Stimulated activated CD4-positive, alpha-beta T cell treated with anti-CD3 and anti-CD28 coated beads, Interleukin-1b, Interleukin-23, amount 100 ng/mL, for 1 hour (primary cell): ENCODE measurements at places on chromosomes 2 and 18.

GRCh38 chr2:220273082-220273481 is 645.7 kb downstream of the SLC4A3 start:
- DNase-seq: no peak

GRCh38 chr2:164967781-164968228 is 12.5 kb upstream of the SLC38A11 start:
- no peak for DNase-seq

GRCh38 chr18:58009166-58009565 is 34.9 kb upstream of the NEDD4L start:
- DNase-seq: no peak

GRCh38 chr2:110971811-110972210 is 148.9 kb upstream of the BCL2L11 start:
- no peak for DNase-seq

DNA sequence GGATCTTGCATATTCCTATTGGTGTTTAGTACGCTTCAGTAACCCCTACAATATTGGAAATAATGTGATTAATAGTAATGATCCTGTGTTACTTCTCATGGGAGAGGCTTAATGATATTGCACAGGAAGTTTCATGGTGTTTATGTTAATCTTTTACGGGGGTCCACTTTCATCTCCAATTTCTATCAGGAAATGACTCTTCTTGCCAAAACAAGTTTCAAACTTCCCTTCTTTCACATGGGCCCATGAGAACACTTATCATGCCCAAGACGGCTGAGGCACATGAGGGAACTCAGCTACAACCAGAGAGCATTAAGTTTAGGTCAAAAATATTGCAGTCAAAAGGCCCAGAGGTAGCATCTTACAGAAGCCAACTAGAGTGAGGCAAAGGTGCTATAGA is 7.6 kb downstream of the ERBB4 start:
- DNase-seq: no peak

GRCh38 chr2:158650646-158651357 is 144.3 kb upstream of the DAPL1 start:
- DNase-seq: no peak

GRCh38 chr2:158777077-158777476 is 18.0 kb upstream of the DAPL1 start:
- no peak for DNase-seq

DNA sequence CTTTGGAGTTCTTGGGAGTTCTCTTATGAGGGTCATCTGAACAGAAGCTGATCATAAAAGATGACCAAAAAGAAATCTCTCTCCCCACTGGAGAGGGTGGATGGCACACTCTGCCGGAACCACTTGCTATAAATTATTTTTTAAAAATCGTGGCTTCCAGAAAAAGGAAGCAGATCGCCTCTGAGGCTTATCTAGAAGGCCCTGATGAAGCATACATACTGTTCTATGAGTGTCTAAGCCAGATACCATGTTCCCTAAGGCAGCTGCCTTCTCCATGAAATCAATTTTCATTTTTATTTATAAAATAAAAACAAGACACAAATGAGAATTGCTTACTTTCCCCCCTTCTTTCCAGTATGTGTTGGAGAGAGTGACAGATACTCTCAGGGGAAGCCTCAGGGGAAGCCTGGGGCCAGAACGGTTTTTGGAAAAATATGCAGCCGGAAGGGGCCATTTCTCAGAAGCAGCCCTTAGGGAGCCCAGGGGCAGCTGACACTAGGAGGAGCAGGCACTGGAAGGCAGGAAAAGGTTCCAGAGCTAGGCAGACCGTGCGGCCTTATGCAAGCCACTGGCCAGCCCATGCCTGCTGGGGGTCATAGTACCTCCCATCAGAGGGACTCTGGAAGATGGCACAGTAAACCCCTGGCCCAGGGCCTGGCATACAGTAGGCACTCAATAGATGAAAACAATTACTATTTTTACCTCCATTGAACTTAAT is 130.6 kb downstream of the CABLES1 start:
- no peak for DNase-seq

GRCh38 chr2:9538000-9538507 is 17.6 kb downstream of the ADAM17 start:
- no peak for DNase-seq

DNA sequence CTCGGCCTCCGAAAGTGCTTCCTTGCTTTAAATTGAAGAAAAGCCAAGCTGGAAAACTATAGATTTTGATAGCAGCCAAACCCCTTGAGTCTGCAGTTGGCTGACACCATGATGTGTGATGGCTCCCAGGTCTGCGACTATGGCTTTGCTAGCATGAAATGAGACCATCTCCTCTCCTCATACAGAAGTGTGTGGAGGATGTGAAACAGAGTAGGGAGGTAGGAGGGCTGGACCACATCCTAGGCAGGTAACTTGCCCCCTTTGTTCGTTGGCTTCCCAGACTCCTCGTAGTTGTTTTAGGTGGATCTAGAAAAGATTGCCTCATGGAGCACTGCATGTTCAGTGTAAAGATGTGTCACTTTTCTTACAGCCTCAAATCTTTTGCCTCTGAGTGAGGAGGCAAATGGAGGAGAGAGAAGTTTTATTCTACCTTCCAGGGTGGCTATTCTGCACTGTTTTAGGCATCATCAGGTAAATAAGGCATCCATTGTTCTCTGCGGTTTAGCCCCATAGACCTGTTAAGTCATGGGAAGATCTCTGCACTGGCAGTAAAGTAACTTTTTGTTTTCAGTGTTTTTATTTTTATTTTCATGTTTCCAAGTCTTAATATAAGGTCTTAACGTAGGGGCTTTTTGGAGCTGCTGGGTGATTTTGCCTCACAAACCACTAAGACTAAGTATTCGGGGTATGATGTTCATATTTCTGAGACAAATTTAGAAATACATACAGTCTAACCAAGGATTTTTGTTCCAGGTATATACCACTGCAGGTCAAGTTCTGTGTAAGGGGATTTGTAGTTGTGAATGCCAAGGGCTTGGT is 40.1 kb downstream of the MGAT5 start:
- DNase-seq: no peak

DNA sequence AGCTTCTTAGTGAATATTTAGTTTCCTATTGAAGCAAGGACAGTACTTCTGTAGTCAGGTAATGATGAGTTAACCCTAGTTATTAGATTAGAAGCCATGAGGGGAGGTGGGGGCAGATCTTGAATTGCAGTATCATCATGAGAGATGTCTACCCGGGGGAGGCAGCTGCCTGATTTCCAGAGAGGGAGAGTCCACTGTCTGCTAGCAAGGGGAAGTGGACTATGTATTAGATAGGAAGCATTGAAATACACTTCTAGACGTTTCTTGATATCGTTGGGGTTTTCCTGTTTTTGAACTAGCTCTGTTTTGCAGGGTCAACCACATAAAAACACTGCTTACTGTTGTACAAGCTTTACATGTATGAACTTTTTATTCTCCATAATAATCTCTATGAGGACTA is 38.8 kb downstream of the APLF start:
- no peak for DNase-seq

DNA sequence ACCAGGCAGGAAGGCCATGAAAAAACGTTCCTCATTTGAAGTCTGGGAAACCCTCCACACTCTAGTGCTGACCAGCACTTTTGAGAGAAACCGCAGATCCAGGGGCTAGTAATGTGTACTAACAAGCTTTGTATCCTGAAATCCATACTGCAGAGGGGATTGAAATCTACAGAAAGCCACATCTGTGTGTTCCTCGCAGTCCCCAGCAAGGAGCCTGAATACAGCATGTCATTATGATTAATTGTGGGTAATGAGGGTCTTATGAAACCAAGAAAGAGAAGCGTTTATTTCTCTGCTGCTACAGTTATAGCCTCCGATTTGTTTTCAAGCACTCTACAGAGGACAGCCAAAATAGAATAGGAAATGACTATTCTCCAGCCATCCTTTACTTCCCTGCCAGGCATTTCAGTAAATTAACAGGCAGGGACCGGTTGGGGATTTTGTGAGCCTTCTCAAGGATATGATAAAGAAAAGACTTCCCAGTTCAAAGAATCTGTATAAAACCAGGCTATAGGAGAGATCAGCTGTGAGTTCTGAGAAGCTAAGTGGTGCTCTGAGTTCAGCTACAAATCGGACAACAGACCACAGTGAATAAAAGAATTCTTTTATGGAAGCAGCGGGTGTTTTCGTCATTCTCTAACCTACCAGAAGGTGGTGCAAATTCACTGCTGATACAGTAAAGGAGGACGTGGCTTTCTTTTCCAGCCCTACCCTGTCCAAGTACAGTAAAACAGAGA is 133.4 kb downstream of the INSIG2 start:
- no peak for DNase-seq

- no peak for DNase-seq
Observed at GRCh38 chr2:45433363-45433762, 177.7 kb downstream of the SRBD1 start.

DNA sequence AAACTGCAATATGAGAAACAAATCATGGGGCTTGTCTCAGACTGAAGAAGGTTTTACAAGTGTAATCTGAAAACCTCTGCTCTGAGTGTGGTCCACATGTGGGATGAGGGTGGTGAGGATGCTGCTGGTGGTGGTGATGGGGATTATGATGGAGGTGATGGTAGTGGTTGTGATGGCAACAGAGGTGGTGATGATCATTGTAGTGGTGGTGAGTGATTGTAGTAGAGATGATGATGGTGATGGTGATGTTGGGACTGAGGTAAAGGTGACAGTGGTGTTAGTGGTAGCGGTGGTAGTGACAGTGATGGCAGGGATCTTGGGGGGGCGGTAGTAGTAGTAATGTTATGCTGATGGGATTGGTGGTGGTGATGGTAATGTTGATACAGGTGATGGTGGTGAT is 217.8 kb downstream of the ANAPC1 start:
- no peak for DNase-seq

DNA sequence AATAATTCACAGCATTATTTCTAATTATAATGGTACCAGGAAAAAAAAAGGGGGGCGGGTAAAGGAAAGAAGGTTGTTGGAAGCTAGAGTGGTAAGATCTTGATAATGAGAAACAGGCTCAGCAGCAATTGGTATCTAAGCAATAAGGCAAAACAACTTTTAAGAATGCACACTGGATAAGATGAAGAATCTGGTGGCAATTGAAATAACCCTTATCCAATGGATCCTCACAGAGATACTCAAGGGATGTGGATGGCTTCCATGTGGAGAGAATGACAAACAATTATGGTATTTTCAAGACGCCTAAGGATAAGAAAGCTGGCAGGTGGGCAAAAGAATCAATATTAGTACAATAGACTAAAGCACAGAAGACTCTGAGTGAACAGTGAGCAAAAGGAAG is 153.6 kb downstream of the UPP2 start:
- no peak for DNase-seq

- no peak for DNase-seq
Observed at GRCh38 chr2:187453078-187453641, 5.1 kb upstream of the CALCRL start.

DNA sequence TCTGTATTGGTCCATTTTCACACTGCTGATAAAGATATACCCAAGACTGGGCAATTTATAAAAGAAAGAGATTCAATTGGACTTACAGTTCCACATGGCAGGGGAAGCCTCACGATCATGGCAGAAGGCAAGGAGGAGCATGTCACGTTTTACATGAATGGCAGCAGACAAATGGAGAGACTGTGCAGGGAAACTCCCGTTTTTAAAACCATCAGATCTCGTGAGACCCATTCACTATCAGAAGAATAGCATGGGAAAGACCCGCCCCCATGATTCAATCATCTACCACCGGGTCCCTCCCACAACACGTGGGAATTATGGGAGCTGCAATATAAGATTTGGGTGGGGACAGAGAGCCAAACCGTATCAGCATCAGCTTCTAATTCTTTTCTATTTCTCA is 217.0 kb downstream of the ANAPC1 start:
- no peak for DNase-seq

DNA sequence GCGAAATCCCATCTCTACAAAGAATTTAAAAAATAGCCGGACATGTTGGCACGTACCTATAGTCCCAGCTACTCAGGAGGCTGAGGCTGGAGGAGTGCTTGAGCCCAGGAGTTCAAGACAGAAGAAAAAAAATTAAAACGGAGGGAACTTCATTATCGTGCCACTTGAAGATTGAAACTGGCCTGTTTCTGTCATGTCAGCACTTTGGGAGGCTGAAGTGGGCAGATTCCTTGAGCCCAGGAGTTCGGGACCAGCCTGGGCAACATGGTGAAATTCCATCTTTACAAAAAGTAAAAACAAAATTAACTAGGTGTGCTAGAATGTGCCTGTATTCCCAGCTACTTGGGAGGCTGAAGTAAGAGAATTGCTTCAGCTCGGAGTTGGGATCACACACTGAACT is 3.0 kb upstream of the TEX44 start:
- DNase-seq: no peak

GRCh38 chr18:63454497-63454896 is 22.3 kb upstream of the SERPINB5 start:
- DNase-seq: no peak

GRCh38 chr2:33013684-33014110 is 66.9 kb downstream of the LTBP1 start:
- no peak for DNase-seq

- DNase-seq: no peak
Observed at GRCh38 chr2:207599636-207600035, 25.6 kb downstream of the METTL21A start.

DNA sequence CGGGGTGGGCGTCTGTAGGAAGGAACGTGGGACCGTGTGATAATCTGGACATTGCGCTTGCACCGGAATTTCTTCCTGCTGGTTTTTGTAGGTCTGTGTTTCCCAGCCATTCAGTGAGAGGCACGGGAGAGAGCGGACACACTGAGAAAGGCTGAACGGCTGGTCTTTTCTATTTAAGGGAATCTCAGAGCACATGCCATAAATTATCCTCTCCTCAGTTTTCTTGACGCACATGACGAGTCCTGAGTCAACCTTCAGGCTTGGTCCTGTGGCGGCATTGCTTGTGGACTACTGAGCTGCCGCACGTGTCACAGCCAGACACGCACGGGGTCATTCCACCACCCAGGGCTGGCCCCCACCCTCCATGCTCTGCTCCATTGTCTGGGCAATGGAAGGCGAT is 519.3 kb upstream of the ID2 start:
- DNase-seq: no peak

- no peak for DNase-seq
Observed at GRCh38 chr2:120797421-120798221, 62.0 kb downstream of the GLI2 start.

- DNase-seq: no peak
Observed at GRCh38 chr2:226020176-226020575, 620.7 kb downstream of the NYAP2 start.

- DNase-seq: no peak
Observed at GRCh38 chr2:141828761-141829160, 302.1 kb downstream of the LRP1B start.

DNA sequence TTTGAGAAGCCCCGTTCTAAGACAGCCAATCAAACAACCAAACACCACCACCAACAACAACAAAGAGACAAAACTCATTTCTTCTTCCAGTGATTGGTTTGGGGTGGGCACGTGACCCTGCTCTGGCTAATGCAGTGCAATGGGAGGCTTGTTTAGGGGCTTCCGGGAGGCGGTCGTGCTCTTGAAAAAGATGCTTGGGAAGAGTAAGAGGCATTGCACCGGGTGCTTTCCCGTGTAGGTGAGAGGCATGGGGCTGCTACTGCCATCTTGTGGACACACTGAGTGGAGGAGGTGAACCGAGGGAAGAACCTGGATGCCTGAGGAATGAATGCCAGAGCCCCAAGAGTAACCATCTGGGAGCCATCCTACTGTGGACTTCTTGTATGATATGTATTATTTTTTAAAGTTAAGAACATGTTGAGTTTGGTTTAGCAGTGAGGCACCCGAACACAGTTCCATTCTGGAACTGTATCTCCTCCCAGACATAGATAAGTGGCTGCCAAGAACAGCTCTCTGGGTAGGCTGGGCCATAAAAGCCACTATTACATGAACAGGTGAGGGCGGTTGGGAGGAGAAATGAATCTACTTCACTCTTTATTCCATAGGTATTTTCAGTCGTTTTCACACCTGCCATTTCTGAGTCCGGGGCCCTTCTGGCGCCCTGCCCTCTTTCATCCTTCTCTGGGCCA is 19.1 kb upstream of the ARHGAP25 start:
- no peak for DNase-seq
